Ovary (tissue), 10 donors: ENCODE measurements at places on chromosomes 7 and 10. TPM values are rescaled to one million over a fixed set of nuclear protein-coding genes. Genes with fewer than 3 reads are reported as not detected.

DNA sequence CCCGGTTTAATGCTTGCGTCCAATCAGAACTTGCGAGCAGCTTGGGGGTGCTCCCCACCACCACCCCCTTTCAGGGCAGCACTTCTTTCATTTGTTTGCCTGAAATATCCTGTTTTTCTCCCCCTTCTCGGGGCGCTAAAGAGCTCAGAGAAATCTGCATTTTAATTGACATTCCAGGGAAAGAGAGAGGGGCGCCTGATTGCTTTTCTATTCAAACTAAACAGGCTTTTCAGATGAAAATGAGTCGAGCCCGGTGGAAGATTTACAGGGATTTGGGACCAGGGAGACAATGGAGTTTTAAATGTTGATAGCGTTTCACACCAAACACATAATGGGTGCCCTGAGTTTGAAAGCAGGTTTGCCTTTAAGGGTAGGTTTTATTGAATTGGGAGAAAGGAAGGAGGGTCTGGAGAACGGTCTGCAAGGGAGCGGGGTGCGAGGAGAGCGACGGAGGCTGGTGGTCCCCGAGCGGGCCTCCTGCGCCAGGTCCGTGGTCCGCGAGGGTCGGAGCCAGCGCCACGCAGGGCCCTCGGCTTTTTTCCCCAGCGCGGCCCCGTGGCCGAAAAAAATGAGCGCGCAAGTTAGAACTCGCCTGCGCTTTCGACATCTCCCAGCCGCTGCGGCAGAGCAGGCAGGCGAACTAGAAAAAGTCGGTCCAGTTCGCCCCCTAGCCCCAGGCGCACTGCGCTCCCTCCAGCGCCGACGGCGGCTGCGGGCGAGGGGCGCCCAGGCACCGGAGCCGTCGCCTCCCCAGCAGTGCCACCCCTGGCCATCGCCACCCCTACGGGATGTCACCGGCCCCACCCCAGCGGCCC, 1.3 kb downstream of the FGFR2 start:
- H3K27ac ChIP-seq: peak overlapping the region; percentile 83
- H3K36me3 ChIP-seq: no peaks in the 10 kb centered on the region
- no peaks in the 10 kb centered on the region for H3K27me3 ChIP-seq
- peak overlapping the region; percentile 78 for H3K4me3 ChIP-seq
- H3K4me1 ChIP-seq: no peaks in the 10 kb centered on the region

DNA sequence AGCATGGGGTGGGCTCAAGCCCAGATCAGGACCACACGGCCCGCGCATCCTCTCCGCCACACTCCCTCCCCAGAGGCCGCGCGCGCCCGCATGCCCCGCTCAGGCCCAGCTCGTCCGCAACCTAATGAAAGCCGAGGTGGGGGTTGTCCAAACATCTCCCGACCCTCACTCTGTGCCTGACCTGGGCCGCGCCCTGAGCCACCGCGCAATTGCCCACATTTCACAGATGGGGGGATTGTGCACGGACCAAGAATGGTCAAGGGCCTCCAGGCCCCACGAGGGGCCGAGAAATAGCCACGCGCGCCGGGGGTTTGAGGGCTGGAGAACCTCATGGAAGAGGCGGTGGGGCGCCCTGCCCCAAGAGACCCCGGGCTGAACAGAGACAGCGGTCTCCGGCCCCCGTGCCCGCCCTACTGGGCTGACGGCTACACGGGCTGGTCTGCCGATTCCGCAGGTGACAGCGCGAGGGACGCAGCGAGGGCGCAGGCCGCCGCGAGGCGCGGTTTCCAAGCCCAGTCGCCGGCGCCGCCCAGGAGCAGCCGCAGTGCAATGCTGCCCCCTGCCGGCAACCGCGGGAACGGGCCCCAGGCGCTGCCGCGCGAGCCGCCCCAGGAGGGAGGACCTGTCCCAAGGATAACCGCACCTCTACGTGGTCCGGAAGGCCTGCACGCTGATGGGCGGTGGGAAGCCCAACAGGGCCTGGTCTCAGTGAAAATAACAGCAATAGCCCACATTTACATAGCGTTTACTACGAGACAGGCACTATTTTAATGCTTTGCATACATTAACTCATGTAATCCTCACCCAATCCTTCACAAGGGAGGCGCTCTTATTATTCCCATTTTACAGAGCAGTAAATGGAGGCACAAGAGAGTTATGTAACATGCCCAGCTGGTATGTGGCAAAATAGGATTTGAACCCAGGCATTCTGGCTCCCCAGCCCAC, 10.5 kb upstream of the GRID1 start:
- H3K36me3 ChIP-seq: no peaks in the 10 kb centered on the region
- no peaks in the 10 kb centered on the region for H3K4me1 ChIP-seq
- peak; percentile 82 for DNase-seq
- H3K27ac ChIP-seq: no peak overlapping the region
- H3K27me3 ChIP-seq: no peaks in the 10 kb centered on the region

DNA sequence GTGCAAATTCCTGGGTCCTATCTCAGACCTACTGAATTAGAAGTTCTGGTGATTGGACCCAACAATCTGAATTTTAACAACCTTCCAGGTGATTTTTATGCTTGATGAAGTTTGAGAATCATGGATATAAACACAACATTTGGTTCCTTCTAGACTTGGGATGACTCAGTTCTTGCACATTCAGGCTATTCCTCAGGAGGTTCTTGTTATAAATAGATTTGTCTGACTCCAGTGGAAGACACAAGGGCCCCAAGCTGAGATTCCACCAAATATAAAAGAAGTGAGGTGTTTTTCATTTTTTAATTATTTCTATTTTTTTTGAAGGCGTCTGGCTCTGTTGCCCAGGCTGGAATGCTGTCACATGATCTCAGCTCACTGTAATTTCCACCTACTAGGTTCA, 9.4 kb upstream of the TAS2R16 start:
- H3K4me3 ChIP-seq: no peak overlapping the region
- no peaks in the 10 kb centered on the region for H3K36me3 ChIP-seq
- no peaks in the 10 kb centered on the region for H3K4me1 ChIP-seq
- H3K27ac ChIP-seq: no peak overlapping the region

DNA sequence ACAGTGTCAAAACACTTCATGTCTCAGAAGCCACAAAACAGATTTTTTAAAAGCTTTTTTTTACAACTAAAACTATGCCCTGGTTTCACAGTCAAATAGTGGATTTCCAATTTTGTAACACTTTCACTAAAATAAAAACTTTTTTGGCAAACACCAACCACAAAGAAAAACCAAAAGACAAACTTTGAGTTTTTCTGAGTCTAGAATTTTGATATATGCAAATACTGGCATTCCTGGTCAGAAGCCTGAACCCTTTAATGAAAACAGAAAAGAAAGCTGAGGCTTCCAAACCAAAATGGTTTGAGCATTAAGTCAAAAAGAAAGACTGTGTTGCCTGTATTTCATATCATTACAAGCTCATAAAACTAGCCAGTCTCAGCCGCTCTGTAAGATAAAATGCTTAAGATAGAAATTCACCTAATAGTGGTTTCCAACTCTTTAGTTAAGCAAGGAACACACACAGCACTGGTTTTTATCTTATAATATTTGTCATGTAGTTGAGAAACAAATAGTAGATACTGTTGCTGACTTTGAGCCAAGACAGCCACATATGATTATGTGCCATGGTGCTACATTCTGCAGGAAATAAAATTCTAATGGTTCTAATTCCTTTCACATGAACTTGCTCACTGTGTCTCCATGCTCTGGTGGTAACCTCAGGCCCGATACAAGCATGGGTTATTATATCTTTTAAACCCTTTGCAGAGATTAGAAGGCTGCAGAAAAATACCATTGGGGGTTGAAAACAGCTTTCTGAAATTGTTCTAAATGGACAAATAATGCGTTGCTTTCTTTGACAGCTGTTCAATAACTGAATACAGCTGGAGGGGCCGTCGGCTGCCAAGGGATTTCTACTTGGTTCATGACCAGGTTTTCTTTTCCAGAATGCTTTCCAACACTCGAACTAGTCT, 49.4 kb downstream of the FAM171A1 start:
- no peak overlapping the region for H3K27ac ChIP-seq
- no peaks in the 10 kb centered on the region for H3K27me3 ChIP-seq
- H3K36me3 ChIP-seq: no peaks in the 10 kb centered on the region
- H3K4me3 ChIP-seq: no peak overlapping the region

DNA sequence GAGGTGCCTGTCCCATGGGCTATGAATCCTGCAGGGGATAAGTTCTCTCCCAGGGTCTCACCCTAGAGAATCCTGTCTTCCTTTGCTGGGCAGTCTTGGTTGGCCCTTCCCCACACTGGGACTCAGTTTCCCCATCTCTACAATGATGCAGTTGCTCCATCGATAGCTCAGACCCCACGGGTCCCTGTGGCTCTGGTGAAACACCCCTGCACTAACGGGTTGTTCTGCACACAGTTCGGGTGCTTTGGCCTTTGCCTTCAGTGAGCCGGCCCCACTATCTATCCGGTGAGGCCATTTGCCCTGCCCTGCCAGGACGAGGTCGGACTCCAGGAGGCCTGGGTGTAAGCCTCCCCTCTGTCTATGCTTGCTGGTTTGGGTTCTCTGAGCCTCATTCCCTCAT, 76.5 kb upstream of the PCBD1 start:
- no peak overlapping the region for H3K27ac ChIP-seq
- H3K4me1 ChIP-seq: no peaks in the 10 kb centered on the region
- no peak for DNase-seq
- H3K4me3 ChIP-seq: no peak overlapping the region

KAZALD1 gene
- total RNA-seq: 0.94 TPM

ACTL6B gene
- total RNA-seq: not detected

HGF gene
- 4.5 TPM for total RNA-seq
